ENCODE measurements at places on chromosomes 3 and 15.

GRCh38 chr3:142127941-142128658 lies 21.2 kb downstream of the TFDP2 start:
- DNase-seq: no peak

- no peak for DNase-seq
These were observed 20.1 kb downstream of the ZDHHC3 start for GRCh38 chr3:44955917-44956316.

- DNase-seq: no peak
These were observed 45.0 kb downstream of the CCR1 start for GRCh38 chr3:46162975-46163555.

- no peak for DNase-seq
These were observed 348.1 kb upstream of the DCBLD2 start for GRCh38 chr3:99249627-99250026.

- DNase-seq: no peak
These were observed 38.6 kb downstream of the TMED3 start for GRCh38 chr15:79349525-79349924.

GRCh38 chr3:121942116-121942786 lies 48.0 kb downstream of the SLC15A2 start:
- no peak for DNase-seq

DNA sequence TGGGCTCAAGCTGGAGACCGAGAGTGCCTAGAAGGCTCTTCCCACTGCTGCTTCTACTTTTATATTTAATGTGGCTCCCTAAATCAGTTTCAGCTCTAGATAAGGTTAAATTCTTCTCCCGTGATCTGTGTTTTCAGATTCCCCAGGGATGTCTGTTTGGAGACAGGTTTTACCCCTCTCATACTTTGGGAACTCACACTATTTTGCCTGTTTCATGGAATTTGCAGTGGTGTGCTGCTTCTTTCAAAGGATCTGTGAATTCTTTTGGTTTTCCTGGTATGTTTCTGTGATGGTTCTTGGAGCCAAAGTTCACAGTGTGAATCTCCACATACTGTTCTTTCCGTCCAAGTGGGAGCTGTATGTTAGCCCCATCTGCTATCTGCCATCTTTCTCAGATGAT lies 238.3 kb upstream of the SLITRK3 start:
- no peak for DNase-seq

DNA sequence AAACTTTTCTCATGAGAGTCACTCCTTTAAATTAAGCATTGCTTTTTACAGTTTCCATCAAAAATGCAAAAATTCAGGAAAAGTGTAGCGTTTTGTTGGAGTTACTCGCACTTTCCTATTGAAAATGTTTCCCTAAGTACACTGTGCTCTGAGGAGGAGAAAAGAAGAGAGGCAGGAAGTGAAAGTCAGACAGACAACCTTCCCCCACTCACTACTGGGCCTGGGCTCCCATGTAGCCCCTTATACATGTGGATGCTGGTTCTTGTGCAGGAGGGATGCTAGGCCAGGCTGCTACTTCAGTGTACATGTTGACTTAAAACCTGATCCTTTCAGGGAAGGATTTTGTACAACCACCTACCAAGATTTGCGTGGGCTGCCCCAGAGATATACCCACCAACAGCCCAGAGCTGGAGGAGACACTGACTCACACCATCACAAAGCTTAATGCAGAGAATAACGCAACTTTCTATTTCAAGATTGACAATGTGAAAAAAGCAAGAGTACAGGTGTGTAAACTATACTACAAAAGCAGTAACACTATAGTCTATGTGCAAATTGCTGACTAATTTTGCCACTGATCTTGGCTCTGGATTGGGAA lies 15.1 kb downstream of the KNG1 start:
- peak; percentile 43 for DNase-seq

- no peak for DNase-seq
These were observed 393.1 kb upstream of the ATP11B start for GRCh38 chr3:182399978-182400737.
